ENCODE measurements at places on chromosomes 1 and 21. TPM values are rescaled to one million over a fixed set of nuclear protein-coding genes. Genes with fewer than 3 reads are reported as not detected.

Gene LDLRAP1
- 8.2 TPM for total RNA-seq

Gene GPR37L1
- total RNA-seq = not detected

Gene LSM10
- 10.6 TPM for total RNA-seq

Gene S100A7
- total RNA-seq = not detected

Gene SIM2
- total RNA-seq = not detected

Gene ARMH1
- total RNA-seq = 2.6 TPM
